ENCODE measurements at places on chromosomes 4 and X. TPM values are rescaled to one million over a fixed set of nuclear protein-coding genes. Genes with fewer than 3 reads are reported as not detected.

The KLHL34 gene
- total RNA-seq, result not detected

The HDX gene
- 4.5 TPM for total RNA-seq

The CFI gene
- 61.0 TPM for total RNA-seq

The LINC00632 gene
- 221 TPM for total RNA-seq

The MAP7D2 gene
- total RNA-seq, result 0.26 TPM

The EFHC2 gene
- 0.17 TPM for total RNA-seq

The TLL1 gene
- total RNA-seq, result 9.6 TPM

The GLUD2 gene
- 1.6 TPM for total RNA-seq

The TMEM131L gene
- 14.1 TPM for total RNA-seq

The HHIP gene
- total RNA-seq, result 247 TPM

The RRH gene
- total RNA-seq, result not detected

The HAUS7 gene
- 23.0 TPM for total RNA-seq

The FGA gene
- 39.5 TPM for total RNA-seq

The PF4V1 gene
- not detected for total RNA-seq

The DSPP gene
- not detected for total RNA-seq

The MAGEA1 gene
- total RNA-seq, result not detected

The VCX3B gene
- not detected for total RNA-seq

The GATA1 gene
- total RNA-seq, result 0.87 TPM

The NPNT gene
- total RNA-seq, result 263 TPM

The SPANXN4 gene
- not detected for total RNA-seq

The MGAT4D gene
- total RNA-seq, result not detected

The EDA2R gene
- 5.6 TPM for total RNA-seq

Data from upper lobe of right lung (tissue), 1 donor.